NCI-H345 (cell line): ENCODE measurements at places on chromosomes 2 and 18.

GRCh38 chr18:2442006-2442405 lies 129.3 kb downstream of the METTL4 start:
- DNase-seq = no peak

- no peak for DNase-seq
Observed at GRCh38 chr18:46892842-46893241, 24.5 kb downstream of the PIAS2 start.

DNA sequence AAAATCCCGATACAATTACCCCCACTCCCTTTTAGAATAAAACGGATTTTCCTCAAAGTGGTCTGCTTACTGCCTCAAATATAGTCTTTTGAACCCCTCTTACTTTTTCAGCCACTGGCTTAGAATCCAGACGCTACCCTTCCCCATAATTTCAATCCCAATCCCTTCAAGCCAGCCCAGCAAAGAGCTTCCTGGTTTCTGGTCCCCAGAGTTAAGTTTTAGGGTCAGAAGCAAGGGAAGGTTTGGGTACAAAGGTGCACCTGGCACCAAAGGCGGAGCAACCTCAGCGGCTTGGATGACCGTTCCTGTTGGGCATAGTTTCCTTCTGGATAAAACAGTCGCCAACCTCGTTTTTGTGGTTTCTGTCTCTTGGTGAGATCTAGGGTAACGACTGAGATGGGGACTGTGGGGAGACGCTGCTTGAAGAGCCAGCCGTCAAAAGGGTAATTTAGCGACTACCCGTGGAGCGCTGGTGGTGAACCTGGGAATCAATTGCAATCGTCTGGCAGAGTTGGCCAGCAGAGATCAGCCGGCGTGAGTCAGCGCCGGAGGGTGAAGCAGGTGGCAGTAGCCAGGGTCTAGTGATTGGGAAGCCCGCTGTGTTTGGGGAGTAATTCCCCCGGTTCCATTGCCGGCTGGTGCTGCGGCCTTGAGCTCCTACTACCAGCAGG lies 1.6 kb downstream of the FEV start:
- DNase-seq = no peak

- DNase-seq = no peak
Observed at GRCh38 chr2:44578471-44579093, 216.8 kb downstream of the CAMKMT start.

- DNase-seq = no peak
Observed at GRCh38 chr2:28463893-28464292, 32.0 kb upstream of the PLB1 start.
